ENCODE measurements at places on chromosomes 11 and 22.

- DNase-seq: no peak
These were observed 89.8 kb downstream of the RTL6 start for GRCh38 chr22:44407987-44408828.

- DNase-seq: peak; percentile 51
These were observed 1.0 kb downstream of the FJX1 start for GRCh38 chr11:35619116-35619854.

DNA sequence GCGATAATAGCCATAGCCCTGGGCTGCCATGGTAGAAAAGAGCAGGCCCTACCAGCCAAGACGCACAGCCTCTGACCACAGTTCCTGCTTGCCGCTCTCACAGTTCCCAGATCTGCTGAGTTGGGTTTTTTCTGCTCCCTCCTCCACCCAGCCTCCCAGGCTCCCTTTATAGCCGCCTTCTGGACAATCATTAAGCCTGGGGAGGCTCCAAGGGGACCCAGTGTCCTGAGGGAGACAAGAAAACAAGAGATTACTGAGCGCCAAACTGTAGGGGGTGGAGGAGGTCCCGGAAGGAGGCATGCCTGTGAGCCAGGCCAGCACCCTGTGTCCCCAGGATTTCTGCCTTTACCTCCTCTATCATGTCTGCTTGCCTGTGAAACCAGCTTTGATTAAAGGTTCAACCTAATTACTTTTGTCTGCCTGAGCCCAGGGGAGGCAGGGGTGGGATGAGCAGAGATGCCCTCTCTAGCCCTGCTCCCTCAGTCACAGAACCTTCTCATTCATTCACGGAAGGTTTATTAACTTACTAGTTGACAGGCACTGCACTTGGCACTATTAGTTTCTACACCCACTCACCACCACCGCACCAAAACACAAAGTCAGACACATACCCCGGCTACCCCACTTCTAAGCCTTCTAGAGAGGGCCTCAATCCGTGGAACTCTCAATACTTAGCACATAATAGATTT is 1.2 kb downstream of the SLC37A4 start:
- DNase-seq: no peak

DNA sequence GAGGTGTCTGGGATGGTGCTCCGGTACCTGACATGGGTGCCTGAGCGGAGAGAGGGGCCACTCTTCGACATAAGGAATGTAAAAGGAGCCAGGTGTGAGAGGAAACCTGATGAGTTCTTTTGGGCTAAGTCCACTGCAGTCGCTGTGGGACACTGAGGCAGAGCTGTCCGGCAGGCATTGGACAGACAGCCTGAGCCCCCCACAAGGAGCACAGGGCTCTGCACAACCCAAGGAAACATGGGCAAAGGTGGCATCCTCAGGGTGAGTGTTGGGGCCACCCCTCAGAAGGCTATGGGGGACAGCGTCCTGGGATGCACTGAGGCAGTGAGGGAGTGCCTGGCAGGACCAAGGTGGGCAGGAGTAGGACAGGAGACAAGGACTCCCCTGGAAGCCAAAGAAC is 57.7 kb upstream of the EMID1 start:
- no peak for DNase-seq

GRCh38 chr11:131980888-131981668 is 610.7 kb downstream of the NTM start:
- DNase-seq: no peak

- no peak for DNase-seq
These were observed 11.4 kb upstream of the MICAL3 start for GRCh38 chr22:18035751-18036150.

DNA sequence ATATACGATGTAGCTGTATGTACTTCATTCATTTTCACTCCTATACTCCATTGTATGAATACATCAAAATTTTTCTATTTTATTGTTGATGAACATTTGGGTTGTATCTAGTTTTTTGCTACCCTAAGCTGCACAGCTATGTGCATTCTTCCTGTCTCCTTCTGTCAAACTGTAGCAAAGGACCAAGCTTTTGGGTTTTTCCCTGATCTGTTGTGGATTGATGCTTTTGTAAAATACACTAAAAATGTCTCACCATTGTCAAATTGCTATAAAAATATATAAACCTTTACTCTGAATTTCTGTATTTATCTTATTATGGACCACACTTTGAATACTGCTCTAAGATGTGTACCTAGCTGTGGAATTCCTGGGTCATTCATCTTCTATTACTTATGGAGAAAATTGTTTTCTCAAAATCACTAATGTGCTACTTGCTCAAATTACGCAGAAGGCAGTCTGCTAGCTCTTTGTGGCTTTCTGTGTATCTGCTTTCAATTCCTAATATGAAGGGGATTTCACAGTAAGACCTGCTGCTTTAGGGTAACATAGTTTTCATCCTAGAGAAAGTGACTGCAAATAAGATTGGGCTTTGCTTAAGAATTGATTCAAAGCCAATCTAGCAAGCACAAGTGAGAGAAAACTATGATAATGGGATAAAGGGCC is 123.4 kb downstream of the CYP2R1 start:
- DNase-seq: no peak

DNA sequence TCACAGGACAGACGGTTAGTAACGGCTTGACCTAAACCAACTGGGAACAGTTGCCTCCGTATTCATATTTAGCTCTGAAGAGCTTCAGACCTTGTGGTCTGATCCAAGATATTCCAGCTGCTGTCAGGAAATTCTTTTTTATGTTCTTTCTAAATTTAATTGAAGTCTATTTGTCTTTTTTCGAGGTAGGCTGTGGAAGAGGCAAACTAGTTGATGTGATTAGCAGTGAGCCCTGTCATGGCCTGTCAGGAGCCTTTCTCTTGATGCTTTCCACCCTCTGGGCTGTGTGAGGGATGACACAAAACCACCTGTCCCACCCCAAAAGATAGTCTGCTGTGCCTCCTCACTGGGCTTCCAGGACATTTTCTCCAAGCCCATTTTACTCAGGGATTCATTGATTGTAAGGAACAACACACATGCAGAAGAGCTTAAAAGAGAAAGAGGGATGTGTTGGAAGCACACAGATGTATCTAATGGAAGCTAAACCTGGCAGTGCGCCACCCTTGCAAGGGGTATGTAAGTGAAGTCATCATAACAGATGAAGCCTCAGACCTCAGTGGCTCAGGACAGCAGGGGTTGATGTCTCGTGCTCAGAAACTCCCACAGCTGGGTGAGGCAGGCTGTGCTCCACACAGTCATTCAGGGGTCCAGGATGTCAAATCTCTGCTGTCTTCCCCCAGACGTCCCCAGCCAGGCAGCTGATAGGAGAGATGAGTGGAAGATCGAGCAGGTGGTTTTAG is 170.0 kb downstream of the NCAM1 start:
- no peak for DNase-seq

DNA sequence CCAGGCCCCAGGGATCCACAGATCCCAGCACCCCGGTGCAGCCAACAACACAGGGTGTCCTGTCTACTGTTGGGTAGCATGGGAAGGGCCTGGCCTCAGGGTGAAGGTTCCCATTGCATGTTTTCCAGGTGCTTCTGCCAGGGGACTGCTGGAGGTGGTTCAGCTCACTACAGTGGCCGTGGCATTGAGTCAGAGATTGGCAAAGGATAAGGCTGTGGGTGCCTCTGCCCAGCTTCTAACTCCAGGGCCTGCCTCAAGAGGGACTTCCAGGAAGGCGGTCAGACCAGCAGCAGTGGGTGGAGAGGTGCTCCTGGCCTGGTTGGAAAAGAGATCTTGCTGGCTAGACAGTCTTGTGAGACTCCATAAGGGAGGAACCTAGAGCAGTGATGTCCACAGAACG is 20.9 kb downstream of the CSNK1E start:
- DNase-seq: no peak

GRCh38 chr22:48242461-48242864 is 1480.0 kb downstream of the TBC1D22A start:
- DNase-seq: no peak

DNA sequence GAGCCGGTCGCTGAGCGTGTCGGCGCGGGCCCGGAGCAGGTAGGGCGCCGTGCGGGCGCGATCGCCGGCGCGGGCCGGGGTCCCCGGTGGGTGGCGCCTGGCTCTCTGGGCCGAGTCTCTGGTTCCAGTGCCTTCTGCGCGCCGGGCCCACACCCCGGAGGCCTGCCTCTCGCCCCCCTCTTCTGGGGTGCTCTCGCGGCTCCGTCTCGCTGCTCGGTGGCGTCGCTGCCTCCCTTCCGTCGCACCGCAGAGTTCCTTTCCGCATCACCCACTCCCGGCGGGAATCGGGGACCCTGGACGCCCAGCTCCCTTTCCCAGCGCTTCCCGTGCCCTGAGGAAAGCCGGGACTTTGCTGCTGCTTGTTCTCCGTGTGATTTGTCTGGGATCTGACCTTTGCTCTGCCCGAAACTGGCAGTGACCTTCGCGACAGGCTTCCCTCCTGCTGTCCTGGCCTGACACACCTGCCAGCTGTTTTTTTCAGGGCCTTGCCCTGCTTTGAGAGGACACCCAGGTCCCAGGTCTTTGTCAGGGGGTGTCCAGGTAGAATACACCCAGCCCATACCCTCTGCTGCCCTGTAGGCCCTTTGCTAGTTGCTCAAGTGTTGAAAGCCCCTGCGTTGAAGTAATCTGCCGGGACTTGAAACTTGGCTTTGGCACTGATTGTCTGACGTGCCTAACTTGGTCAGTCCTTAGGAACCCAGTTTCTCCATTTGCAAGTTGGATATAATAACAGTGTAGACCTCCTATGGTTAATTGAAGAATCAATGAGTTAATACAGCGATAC is 711 bp downstream of the FDX1 start:
- DNase-seq: no peak

DNA sequence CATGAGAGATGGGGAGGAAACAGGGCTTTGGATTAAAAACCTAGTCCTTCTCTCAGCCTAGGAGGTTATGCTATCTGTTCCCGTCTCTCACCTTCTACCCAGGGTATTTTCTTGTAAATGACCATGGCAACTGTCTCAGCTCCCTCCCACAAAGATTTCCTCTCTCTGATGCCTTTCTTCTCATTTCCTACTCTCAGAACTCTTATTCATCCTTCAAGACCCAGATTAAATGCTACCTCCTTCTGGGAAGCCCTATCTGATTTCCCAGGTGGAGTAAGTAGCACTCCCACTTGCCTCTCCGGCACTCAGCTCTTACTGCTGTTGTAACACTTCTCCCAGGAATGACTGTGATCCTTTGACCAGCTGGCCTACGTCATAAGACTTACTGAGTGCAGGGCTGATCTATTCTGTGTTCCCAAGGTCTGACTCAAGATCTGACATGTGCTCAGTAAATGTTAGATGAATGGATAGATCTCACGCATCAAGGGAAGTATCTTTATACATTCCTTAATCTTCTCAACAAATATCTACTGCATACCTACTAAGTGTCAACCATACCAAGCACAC is 175.0 kb downstream of the TENM4 start:
- DNase-seq: no peak

Measured in NCI-H1105 (cell line).